ENCODE measurements at places on chromosomes 1 and 21.

GRCh38 chr1:43847290-43847689, 86.3 kb upstream of the ARTN start:
- no peak for DNase-seq

- DNase-seq = no peak
Measured at GRCh38 chr1:232127190-232127589, 500.6 kb downstream of the DISC1 start.

GRCh38 chr1:40896482-40896881, 34.3 kb upstream of the CITED4 start:
- no peak for DNase-seq

- no peak for DNase-seq
Measured at GRCh38 chr21:46150491-46151121, 4.8 kb downstream of the FTCD start.

GRCh38 chr1:62285984-62286785, 33.0 kb downstream of the KANK4 start:
- no peak for DNase-seq

- DNase-seq = no peak
Measured at GRCh38 chr1:84573481-84573966, 716 bp downstream of the CTBS start.

DNA sequence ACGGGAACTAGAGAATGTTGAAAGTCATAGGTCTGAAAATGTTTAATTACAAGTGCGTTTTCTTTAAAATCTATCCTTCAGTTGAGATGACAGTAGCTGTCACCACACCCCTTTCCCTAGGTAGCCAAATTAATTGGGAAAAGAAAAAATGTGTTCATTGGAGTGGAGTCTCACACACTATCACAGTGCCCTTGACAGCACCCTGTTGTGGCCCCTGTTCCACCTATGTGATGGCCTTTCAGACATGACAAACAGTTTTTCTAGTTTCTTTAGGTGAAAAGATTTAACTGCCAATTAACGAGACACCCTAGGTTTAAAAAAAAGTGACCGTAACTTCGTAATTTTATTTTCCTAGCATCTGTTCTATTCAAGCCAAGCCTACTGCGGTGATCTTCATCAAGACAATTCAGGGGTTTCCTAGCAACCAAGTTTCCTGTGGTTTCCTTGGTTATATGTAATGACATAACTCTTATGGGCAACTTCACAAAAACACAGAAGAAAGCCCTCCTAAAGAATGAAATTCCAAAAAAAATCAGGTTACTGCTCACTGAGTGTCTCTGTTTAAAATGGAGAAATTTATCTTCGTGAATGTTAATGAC, 298.3 kb downstream of the PDE4B start:
- DNase-seq = no peak

Measured in NCI-H2029 treated with DMSO at 0.1 percent for 48 hours (cell line).